ENCODE measurements at places on chromosomes 7 and 10. TPM values are rescaled to one million over a fixed set of nuclear protein-coding genes. Genes with fewer than 3 reads are reported as not detected.

Gene SH2D4B
- total RNA-seq: 0.03 TPM

Gene TMEM213
- not detected for total RNA-seq

Gene FAM25A
- not detected for total RNA-seq

Gene ACSM6
- not detected for total RNA-seq

Gene HYAL4
- total RNA-seq: not detected

Gene NKX2-3
- total RNA-seq: not detected

Gene MYO1G
- 0.14 TPM for total RNA-seq

Gene SPDYE5
- not detected for total RNA-seq

Gene ATG9B
- total RNA-seq: 0.60 TPM

Gene ARHGEF5
- total RNA-seq: 2.2 TPM

Gene CLDN15
- 13.1 TPM for total RNA-seq

Gene CFAP69
- total RNA-seq: 2.5 TPM

Gene RTKN2
- 0.88 TPM for total RNA-seq

Gene ALKBH4
- total RNA-seq: 8.8 TPM

Gene H2BK1
- total RNA-seq: not detected

Gene NPSR1
- total RNA-seq: not detected

Gene MALRD1
- total RNA-seq: not detected

Gene NODAL
- total RNA-seq: not detected

Gene ST8SIA6
- total RNA-seq: 0.04 TPM

Gene COL13A1
- total RNA-seq: 0.63 TPM

Gene HTR7
- 0.10 TPM for total RNA-seq

Gene LRRC27
- 5.7 TPM for total RNA-seq

Gene FRMPD2
- total RNA-seq: not detected

Gene BTBD16
- total RNA-seq: 0.82 TPM

Gene SP8
- not detected for total RNA-seq

Gene CYP2E1
- 0.39 TPM for total RNA-seq

Gene NOS3
- total RNA-seq: 0.30 TPM

Gene OTUD1
- 3.9 TPM for total RNA-seq

Gene SLC18A3
- not detected for total RNA-seq

Gene ASAH2
- total RNA-seq: 3.6 TPM

Gene DNAH11
- total RNA-seq: 0.15 TPM

Measured in A549 treated with CORT108297 at 1 μM for 4 hours (cell line).